ENCODE measurements at places on chromosomes 7 and 10.

GRCh38 chr10:81068460-81068859 is 530.8 kb downstream of the SH2D4B start:
- no peak for DNase-seq

DNA sequence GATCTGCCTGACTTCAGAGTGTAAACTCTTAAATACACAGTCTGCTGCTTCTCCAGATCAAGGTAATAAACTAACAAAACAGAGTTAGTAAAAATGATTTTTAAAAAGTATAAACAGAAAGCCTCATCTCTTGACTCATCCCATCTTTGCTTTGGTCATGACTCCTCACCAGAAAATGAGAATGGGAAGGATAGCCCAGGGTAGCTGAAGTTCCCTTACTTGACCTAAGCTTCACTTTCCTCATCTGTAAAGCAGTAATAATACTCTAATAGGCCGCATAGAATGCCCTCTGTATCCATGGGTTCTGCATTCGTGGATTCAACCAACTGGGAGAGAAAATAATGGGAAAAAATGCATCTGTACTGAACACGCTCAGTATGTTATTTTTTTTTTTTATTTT is 11.3 kb upstream of the SLC25A28 start:
- DNase-seq = peak; percentile 42

DNA sequence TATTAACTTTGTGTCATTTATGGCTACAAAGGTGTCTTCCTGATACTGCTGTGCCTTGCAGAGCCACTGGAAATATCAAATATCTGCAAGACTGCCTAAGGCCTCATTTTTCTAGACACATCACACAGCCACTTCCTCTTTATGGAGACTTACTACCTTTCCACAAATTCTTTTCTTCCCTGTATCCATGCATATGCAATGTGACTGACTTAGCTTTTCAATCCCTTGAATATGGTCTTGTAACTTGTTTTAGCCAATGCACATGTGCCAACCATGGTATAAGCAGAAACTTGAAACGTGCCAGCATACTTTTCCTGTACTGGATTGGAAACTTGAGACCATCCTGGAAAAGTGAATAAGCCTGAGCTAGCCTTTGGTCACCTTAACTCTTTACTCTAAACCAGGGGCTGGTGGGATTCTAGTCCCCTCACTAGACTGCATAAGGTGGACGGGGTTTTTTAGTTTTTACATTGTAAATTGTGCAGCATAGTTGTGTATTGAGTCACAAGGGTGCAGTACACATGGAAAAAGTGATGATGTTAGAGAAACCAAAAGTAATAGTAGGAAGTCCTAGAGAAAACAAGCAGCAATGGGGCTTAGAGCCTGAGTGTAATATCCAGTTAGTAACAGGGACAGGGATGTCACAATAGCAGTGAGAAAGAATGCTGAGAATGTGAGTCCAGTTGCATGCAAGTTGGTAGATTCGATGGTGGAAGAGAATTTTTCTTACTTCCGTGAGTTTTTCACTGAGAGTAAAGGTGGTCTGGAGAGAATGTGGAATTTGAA is 879.5 kb downstream of the SORCS1 start:
- no peak for DNase-seq

GRCh38 chr7:3682028-3682710 is 381.1 kb downstream of the SDK1 start:
- DNase-seq = no peak

GRCh38 chr7:66265566-66265965 is 60.4 kb downstream of the TPST1 start:
- DNase-seq = peak; percentile 35

GRCh38 chr10:126324826-126325225 is 63.5 kb downstream of the ADAM12 start:
- no peak for DNase-seq

DNA sequence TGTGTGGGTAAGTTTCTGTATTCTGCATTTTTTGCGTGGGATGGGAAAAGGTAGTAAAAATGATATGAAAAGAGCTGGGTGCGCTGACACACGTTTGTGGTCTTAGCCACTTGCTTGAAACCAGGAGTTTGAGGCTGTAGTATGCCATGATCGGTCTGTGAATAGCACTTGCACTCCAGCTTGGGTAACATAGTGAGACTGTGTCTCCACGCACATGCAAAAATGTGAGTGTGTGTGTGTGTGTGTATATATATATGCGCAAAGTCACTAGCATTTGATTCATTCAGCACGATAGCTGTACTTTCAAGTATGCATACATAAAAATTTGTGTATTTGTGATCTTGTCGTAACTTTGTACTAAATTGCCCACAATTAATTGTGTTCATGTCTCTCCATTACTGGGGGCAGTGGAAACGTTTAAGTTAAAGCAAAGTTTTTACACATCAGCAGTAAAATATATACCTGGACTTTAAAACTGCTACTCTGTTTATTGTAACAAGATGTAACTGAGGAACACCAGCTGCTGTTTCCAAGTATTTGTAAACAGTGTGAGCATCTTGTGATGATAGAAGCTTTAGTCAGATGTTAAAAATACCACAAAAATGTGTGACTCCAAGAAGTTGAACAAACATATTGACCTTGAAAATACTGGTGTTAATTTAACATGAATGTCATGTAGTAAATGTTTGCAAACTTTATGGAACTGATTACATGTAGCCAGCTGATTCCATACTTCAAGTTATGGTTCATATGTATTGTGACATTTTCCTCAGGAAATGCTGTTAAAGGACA is 1.6 kb downstream of the ZRANB1 start:
- DNase-seq = peak; percentile 55

DNA sequence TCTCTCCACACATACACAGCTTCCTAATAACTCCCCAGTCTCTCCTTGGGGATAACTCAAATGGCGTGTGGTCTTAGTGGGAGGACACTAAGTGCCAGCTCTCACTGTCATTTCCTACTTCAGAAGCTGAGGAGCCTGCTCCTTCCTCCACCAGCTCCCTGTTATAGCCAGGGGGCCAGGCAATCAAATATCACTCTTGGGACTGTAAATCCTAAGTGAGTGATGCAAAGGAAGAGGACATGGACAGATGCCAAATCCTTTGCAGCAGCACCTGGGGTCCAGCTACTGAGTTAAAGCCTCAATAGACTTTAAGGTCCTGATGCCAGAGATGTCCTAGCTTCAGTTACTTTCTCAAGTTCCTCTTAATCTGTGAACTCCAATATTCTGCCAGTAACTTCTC is 34.1 kb downstream of the SEM1 start:
- peak; percentile 2 for DNase-seq

DNA sequence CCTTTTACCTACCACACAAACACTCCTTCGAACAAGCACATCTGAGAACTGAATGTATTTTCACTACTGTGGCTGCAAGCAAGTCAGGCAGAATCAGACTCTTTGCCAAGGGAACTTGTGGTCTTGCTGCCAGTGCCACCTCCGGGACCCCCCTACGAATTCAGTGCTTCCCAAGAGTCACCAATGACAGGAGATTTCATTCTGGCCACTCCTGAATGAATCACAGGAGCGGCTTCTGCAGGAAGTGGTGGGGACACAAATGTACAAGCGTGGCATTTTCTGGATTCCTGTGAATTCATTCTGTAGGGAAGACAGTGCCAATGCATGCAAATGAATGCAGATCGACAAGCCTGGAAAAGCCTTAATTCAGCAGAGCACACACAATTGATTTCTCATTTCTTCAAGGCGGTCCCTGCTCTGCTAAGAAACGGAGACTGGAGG is 161.2 kb downstream of the CAMK1D start:
- no peak for DNase-seq

DNA sequence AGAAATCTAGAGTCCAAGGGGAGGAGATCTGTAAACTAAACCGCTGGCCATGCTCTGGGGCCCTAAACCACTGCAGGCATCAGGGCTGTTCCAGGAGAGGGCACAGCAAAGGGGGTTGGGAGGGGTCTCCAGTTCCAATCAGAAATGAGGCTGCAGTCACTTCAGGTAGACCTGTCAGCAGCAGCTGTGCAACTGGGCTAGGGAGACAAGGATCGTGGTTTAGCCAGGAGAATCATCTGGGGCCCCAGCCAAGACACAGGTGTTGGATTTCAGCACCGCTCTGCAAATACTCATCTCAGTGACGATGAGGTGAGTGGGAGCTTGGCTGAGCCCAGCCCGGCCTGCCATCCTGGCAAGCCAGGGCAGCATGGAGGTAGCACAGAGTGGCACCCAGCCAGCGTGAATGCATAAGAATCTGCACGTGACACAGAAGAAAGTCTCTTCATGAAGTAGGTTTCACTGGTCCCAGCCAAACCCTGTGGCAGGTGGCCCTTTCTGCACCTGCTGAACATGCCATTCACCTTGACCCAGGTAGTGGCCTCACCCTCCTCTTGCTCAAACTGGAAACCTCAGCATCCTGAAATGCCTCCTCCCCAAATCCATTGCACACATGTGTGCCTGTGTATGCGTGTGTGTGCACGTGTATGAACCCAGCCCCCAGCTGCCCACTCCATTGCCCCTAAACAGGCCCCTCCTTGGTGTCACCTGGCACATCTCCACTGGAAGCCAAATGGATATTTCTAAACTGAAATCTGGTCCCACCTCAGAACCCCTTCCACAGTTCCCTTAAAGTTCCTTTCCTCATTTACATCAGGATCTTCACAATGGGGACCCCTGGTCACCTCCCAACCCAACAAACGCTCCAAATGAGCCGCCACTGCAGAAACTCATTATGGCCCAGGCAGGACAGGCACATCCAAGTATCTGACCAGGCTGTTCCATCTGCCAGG is 9.6 kb downstream of the GPRIN2 start:
- DNase-seq = no peak

GRCh38 chr7:14085901-14086300 is 96.4 kb upstream of the ETV1 start:
- DNase-seq = no peak

DNA sequence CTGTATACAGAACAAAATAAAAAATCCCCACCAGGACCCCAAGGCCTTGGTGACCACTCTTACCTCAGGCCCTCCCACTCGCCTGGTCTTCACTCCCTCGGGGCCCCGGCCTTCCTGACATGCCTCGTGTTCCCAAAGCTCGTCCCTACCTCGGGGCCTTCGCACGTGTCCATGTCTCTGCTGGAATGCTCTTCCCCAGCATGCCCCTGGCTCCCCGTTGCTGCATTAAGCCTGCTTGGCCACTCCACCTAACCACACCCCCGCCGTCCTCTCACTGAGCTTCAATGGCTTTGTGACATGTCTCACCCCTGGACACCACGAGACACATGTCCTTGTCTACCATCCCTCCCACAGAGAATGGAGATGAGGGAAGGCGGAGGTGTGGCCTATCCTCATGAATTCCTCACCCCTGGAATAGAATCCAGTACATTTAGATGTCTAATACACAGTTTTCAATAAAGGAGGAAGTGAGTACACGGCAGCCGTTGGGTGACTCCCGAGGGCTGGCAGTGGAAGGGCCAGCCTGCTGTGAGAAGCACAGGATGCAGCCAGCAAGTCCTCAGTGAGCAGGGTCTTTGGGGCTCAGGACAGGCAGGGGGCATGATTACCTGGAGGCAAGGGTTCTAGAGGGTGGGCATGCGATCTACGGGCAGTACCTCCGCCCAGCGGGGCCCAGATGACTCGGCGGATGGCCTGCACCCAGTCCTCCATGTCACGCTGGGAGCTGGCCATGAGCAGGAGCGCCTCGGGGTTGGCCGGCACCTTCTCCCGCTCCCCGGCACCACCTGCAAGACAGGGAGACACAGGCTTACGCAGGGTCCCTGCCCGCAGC is 125.7 kb downstream of the ARHGAP22 start:
- DNase-seq = no peak

DNA sequence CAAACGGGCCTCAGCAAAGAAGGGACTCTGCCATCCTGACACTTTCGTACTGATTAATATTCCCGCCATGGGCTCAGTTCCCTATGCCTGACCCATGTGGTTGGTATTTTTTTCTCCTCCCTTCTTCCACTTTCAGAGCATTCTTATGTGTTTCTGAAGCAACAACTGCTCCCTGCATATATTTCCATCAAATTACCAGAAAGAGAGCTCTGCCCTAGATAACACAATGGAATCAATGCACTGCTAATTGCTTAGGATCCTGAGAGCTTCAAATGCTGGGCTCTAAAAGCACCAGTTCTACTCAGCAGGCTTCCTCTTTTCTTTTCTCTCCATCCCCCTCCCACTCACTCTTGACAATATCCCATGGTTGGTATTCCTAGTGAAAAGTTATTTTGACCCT is 5.3 kb downstream of the TECTB start:
- no peak for DNase-seq

GRCh38 chr7:39683216-39683845 is 60.0 kb downstream of the RALA start:
- DNase-seq = peak; percentile 78

DNA sequence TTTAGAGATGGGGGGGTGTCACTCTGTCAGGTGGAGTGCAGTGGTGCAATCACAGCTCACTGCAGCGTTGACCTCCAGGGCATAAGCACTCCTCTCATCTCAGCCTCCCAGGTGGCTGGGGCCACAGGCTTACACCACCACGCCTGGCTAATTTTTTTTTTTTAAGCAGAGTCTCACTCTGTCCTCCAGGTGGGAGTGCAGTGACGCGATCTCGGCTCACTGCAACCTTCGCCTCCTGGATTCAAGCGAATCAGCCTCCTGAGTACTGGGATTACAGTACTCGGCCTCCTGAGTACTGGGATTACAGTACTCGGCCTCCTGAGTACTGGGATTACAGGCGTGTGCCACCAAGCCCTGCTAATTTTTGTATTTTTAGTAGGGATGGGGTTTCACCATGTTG is 23.6 kb upstream of the PPIA start:
- DNase-seq = no peak

DNA sequence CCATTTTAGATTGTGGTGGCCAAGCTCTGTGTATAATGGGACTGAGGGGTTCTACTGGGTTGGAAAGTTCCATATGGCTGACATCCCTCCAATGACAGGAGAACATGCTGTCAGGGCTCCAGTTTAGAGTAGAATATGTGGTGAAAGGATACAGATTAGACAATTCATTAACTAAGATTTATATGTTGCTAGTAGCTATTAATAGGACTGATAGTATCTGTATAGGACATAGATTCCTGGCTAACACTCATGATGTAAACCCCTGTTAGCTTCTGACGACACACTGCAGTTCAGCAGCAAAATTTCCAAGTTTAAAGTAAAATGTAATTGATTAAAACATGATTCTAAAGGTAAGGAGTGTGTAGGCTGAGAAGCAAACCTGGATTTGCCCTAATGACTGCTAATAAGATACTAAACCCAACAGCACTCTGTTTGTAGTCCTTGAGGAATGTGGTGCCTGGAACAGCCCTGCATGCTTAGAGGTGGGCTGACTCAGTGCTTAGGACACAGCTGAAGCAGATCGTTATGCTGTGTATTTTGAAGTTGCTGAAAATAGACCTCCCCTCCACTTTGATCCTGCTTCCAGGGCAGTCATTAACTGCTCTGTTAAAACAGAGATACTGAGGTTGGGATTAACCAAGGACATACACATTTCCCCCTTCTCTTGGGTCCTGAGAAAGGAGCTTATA is 1129.6 kb downstream of the SORCS3 start:
- DNase-seq = no peak

Data from fibroblast of the aortic adventitia (primary cell).